ENCODE measurements at places on chromosomes 12 and 14. TPM values are rescaled to one million over a fixed set of nuclear protein-coding genes. Genes with fewer than 3 reads are reported as not detected.

INSM2 gene
- not detected for total RNA-seq

SUDS3 gene
- total RNA-seq = 63.7 TPM

EIF2S3B gene
- 0.36 TPM for total RNA-seq

TAS2R14 gene
- 6.8 TPM for total RNA-seq

REP15 gene
- total RNA-seq = 1.1 TPM

NKX2-1 gene
- not detected for total RNA-seq

GRCh38 chr12:93813972-93814821 lies 137.0 kb downstream of the CRADD start:
- H3K27me3 ChIP-seq = no peaks in the 10 kb centered on the region
- peak; percentile 97 for DNase-seq
- no peak overlapping the region for H3K4me3 ChIP-seq
- peak overlapping the region; percentile 91 for H3K27ac ChIP-seq
- H3K4me1 ChIP-seq = no peaks in the 10 kb centered on the region

- DNase-seq = no peak
- no peak overlapping the region for H3K4me3 ChIP-seq
- no peaks in the 10 kb centered on the region for H3K36me3 ChIP-seq
- H3K4me1 ChIP-seq = no peaks in the 10 kb centered on the region
Observed at GRCh38 chr12:43425361-43425760, 126.6 kb downstream of the ADAMTS20 start.

GRCh38 chr12:94798113-94798512 lies 147.8 kb upstream of the TMCC3 start:
- H3K4me3 ChIP-seq = no peak overlapping the region
- DNase-seq = no peak
- no peak overlapping the region for H3K27ac ChIP-seq
- no peaks in the 10 kb centered on the region for H3K36me3 ChIP-seq

- DNase-seq = no peak
- H3K4me3 ChIP-seq = no peak overlapping the region
- H3K27me3 ChIP-seq = no peaks in the 10 kb centered on the region
Observed at GRCh38 chr14:58568322-58568721, 69.4 kb upstream of the DACT1 start.

DNA sequence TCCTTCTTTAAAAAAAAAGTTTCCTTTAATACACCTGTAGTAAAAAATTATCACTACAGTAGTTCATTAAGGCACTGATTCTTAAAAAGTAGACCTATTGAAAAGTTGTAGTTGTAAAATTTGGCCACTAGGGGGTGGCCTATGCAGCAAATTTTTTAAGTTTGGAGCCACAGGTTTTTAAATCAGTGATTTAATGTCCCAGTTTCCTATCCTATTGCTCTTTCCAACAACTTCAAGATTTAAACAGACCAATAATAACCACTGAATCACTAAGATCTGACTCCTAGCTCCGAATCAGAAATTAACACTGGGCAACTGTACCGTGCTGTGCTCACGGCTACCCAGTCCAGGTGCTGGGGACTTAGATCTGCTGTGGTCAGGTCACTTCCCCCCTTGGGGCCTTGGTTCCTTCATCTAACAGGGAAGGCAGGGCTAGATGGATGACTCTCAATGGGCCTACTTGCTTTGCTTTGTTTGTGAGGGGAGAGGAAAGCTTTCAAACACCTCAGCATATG lies 279.3 kb downstream of the MED13L start:
- DNase-seq = no peak
- peak overlapping the region; percentile 59 for H3K27ac ChIP-seq
- peaks cover 12% of the 10 kb centered on the region for H3K36me3 ChIP-seq
- H3K27me3 ChIP-seq = no peaks in the 10 kb centered on the region
- no peak overlapping the region for H3K4me3 ChIP-seq
- H3K4me1 ChIP-seq = peaks cover 23% of the 10 kb centered on the region

DNA sequence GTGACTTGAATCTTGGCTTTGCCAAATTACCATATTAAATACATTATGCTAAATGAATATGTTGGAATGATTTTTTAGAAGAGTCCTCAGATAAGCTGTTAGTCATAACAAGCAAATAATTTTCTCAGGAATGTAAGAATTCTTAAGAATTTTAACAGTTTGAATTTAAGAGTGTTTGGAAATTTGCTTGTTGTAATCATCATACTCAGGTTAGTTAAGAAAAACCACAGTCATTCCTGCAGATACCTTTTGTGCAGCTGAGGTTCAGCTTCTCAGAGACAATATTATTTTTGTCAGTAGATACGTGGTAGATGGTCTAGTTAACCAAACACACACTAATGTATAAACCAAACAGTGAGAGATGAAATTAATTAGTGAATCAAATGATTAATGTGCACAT lies 8.9 kb downstream of the WNK1 start:
- H3K27ac ChIP-seq = no peak overlapping the region
- no peak for DNase-seq
- H3K4me1 ChIP-seq = no peaks in the 10 kb centered on the region
- no peaks in the 10 kb centered on the region for H3K27me3 ChIP-seq
- H3K4me3 ChIP-seq = no peak overlapping the region
- no peaks in the 10 kb centered on the region for H3K36me3 ChIP-seq

DNA sequence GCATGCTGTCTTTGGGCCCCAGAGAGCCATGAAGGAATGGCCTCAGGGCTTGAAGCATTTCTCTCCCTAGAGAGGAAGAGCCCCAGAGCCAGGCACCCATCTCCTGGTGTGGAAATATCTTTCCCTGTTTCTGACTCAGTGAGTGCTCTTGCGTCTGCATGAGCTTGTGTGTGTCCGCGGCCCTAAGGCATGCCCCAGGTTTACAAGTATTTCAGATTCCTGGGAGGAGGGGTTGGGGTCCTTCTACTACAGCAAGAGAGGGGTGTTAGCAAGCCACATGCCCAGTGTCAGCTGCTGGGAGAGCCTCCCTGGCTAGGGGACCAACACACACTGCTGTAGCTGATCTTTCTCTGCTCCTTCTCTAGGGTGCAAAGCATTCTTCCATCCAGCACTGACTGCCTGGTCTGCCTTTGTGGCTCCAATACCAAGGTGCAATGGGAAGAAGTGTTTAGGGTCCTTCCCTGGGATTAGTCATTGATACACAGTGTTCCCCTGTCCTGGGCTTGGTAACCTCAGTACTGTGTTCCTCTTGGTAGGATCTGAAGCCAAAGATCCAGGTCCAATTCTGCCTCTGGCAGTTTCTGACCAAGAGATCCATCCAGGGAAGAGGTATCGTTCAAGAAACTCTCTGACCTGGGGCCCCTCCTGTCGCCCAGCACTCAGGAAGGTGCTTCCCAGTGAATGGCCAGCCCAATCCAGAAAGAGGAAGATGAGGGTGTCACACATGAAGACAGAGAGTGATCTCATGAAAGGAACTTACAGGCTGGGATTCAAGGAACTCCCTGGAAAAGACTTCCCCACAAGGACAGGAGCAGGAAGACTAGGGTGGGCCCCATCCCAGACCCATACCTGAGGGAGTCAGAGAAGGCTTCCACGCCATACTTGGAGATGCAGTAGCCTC lies 3.1 kb downstream of the RDH16 start:
- H3K27me3 ChIP-seq = no peaks in the 10 kb centered on the region
- H3K4me1 ChIP-seq = no peaks in the 10 kb centered on the region
- no peak overlapping the region for H3K27ac ChIP-seq
- no peaks in the 10 kb centered on the region for H3K36me3 ChIP-seq
- no peak overlapping the region for H3K4me3 ChIP-seq

DNA sequence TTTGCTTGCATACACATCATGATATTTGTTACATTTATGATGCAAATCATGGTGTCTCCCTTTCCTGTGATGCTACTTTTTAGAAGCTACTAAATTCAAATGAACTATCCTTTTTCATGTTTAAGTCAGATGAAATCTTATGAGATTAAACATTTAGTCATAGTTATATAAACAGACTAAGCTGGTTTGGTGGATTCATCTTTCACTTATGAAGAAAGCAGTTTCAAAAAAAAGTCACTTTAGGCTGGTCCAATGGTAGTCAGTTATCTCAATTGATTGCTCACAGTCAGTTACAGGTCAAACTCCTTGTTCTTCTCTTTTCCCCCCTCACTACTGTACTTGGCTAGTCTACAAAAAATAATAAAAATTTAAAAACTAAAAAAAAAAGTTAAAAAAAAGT lies 19.7 kb downstream of the SYCP3 start:
- no peak for DNase-seq
- no peaks in the 10 kb centered on the region for H3K27me3 ChIP-seq
- no peak overlapping the region for H3K27ac ChIP-seq
- no peak overlapping the region for H3K4me3 ChIP-seq
- H3K36me3 ChIP-seq = peaks cover 14% of the 10 kb centered on the region

DNA sequence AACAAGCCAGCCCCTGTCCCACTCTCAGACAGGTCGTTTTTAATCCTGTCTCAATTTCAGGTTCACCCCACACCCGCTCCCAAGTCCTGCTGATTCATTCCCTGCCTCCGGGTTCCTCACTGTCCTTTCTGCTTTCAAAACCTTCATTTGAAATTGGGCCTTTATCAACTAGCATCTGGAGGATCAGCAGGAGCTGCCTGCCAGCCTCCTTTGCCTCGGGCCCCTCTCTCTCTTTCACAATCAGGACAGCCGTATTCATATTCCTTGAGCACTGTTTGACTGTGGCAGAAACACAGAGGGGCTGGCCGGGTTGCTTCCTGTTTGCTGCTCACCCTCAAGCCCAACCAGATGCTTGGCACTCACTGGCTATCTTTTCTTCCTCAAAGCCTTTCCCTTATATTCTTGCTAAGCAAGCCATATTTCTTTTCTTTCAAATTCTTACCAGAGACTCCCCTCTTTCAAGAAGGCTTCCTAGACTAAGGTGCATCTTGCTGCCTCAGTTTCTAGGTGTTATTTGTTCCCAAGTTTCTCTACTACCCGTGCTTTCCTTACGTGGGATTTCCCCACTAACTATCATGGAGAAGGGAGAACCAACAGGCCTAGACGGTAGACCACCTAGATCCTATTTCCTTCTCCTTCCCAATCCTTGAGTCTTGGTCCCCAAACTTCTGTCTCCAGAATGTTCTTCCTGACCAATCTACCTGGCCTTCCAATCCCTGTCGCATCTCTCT lies 3.0 kb downstream of the GALNT6 start:
- H3K27ac ChIP-seq = no peak overlapping the region
- H3K4me3 ChIP-seq = no peak overlapping the region
- peaks cover 17% of the 10 kb centered on the region for H3K27me3 ChIP-seq
- H3K36me3 ChIP-seq = no peaks in the 10 kb centered on the region
- DNase-seq = peak; percentile 74
